ENCODE measurements at places on chromosomes 6 and 20.

GRCh38 chr6:53795340-53795701 lies 516 bp downstream of the LRRC1 start:
- no peak for DNase-seq

DNA sequence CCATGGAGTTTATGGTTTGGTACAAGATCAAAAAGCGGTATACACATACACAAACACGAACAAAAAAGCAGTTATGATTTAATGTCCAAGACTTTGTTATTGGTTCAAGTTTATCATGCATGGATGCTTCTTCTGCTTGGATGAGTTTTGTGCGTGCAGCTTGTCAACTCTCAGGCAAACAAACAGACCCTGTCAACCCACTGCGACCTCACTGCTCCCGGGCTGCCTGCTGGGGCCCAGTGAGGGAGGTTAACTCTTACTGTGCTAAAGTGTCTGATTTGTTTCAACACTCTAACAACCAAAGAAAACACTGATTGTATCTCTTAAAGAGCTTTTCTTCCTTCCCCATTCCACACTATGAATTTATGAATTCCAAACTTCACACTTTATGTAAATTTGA lies 26.8 kb upstream of the DDR1 start:
- DNase-seq: no peak

DNA sequence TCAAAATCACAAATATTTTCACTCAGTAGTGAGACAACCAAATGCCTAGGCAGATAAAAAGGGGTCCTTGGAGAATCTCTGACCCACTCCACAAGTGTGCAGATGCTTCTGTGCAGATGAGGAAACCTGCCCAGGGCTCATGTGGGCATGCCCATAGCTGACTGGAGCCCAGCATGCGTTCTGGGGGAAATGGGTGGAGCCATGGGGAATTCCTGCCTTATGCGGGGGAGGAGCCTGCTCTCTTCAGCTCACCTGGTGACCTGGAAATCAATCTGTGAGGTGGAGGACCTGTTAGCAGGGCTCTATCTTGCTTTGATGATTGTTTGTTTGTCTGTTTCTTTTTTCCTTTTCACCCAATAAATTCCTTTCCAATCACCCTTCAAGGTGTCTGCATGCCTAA lies 23.4 kb upstream of the PLN start:
- no peak for DNase-seq

- no peak for DNase-seq
Measured at GRCh38 chr6:121880831-121881230, 445.4 kb downstream of the GJA1 start.

DNA sequence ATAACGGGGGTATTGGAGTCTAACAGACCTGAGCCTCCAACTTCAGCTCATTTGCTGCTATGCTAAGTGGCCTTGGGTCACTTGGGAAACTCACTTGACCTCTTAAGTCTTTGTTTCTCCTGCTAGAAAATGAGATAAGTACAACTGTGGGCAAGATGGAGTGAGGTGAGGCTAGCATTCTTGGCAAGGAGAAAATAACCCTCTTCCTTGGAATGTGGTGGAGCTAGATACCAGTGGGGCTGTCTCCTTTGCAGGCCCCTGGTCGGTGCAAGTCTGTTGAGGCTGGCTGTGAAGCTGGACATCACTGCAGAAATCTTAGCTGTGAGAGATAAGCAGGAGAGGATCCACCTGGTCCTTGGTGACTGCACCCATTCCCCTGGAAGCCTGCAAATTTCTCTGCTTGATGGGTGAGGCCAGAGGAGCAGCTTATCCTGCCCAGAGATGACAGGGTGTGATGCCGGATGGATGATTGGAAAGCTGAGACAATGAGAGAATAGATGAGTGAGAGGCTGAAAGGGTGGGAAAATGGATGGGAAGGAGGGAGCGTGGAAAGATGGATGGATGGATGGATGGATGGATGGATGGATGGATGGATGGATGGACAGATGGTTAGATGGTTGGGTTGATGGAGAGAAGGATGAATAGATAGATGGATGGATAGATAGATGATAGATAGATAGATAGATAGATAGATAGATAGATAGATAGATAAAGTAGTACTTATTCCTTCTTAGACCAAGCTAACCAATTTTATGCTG lies 4.4 kb downstream of the BPIFA1 start:
- DNase-seq: no peak

Measured in LNCaP clone FGC (cell line).